Naive thymus-derived CD4-positive, alpha-beta T cell (primary cell): ENCODE measurements at places on chromosomes 6 and 20. TPM values are rescaled to one million over a fixed set of nuclear protein-coding genes. Genes with fewer than 3 reads are reported as not detected.

- DNase-seq: no peak
These were observed 1.9 kb downstream of the TRIB3 start for GRCh38 chr20:382291-383115.

BPI gene
- not detected for total RNA-seq

DNA sequence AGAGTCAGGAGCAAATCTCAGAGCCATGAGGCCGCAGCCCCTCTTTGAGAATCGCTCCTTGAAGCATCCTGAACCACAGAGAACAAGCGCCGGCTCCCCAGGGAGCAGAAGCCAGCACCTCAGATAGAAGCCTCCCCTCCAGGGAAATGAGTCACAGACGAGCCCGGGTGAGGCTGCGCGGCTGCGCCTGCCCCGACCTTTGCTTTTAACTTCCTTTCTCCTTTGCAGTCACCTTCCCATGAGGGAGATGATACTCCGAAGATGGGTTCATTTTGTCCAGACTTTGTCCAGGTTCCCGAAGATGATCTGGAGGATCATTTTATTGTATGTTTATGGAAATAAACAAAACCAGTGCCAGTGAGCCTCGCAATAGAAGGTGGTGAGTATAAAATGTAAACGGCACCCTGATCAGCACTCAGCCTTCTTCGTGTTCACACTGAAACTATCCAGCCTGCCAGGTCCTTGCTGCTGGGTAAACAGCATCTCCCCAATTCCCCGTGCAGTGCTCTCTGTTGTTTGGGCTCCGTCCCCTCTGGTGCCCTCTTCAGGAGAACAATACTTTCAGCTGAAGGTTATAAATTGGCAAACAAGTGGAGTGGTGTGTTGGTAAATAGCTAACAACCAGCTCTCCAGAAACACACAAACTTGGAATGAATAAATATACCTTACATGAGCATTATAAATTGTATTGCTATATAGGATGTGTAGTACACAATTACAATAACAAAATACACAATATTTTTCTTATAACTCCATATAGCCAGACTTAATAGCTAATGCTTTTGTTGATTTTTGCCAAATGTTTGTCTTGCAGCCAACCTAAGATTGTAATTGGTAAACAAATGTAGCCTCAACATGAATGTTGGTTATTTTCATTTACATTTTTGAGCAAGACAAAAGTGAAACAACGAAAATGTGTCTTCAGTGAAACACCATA lies 41.4 kb upstream of the TMEM181 start:
- peak; percentile 48 for DNase-seq

DNA sequence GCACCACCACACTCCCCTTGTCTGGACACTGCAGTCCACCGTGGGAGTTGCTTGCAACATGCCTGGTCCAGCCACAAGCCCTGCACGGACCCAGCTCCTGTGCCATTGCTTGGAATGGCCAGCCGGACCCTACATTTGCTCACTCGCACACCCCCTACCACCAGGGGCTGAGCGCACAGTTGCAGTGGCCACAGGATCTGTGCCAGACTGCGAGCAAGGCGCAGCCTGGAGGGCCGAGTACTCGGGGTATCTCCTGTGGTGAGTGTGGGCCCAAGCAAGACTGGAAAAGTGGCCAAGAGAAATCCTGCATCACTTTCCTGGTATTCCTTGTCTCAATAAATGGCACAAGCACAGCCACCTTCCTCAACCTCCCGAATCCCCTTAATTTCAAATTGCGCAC lies 85.4 kb upstream of the SAMD5 start:
- no peak for DNase-seq

- no peak for DNase-seq
These were observed 150.2 kb downstream of the FOXC1 start for GRCh38 chr6:1759870-1760269.
